ENCODE measurements at places on chromosomes 11 and 22.

DNA sequence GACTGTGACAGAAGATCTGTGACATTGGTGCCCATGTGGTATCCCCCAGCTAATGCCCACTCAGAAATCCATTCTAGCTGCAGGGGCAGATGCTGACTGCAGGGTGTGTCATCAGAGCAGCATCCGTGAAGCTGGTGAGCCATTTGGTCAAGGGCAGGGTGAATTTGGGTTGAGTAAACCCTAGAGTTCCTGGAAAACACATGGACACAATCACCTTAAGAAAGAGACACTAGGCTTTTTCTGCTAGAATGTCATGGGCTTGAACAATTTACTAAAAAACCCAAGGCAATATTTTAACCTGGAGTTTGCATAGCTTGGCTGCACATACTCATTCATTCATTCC is 100.0 kb downstream of the ADAMTS15 start:
- no peak for DNase-seq

DNA sequence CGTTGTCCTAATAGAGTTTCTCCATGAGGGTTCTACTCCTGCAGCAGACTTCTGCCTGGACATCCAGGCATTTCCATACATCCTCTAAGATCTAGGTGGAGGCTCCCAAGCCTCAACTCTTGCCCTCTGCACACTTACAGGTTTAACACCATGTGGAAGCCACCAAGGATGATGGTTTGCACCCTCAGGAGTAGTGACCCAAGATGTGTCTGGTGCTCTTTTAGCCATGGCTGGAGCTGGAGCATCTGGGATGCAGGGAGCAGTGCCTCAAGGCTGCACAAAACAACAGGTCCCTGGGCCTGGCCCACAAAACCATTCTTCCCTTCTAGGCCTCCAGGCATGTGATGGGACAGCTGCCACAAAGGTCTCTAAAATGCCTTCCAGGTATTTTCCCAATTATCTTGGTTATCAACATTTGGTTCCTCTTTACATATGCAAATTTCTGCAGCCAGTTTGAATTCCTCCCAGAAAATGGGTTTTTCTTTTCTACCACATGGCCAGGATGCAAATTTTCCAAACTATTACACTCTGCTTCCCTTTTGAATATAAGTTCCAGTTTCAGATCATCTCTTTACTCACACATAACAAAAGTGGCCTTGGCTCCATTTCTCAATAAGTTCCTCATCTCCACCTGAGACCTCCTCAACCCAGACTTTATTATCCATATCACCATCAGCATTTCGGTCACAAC is 69.5 kb upstream of the GNAZ start:
- DNase-seq = no peak

DNA sequence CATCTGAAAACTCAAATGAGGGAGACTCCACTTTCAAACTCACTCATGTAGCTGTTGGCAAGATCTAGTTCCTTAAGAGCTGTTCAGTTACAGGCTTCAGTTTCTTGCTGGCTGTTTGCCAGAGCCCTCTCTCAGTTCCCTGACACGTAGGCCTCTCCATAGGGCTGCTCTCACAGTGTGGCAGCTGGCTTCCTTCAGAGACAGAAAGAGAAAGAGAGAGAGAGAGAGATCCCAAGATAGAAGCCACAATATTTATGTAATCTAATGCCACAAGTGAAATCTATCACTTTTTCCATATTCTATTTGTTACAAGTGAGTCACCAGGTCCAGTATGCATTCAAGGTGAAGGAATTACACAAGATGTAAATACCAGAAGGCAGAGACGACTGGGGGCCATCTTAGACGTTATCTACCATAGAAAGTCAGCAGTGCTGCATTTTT is 168.8 kb downstream of the RCN1 start:
- DNase-seq = no peak

DNA sequence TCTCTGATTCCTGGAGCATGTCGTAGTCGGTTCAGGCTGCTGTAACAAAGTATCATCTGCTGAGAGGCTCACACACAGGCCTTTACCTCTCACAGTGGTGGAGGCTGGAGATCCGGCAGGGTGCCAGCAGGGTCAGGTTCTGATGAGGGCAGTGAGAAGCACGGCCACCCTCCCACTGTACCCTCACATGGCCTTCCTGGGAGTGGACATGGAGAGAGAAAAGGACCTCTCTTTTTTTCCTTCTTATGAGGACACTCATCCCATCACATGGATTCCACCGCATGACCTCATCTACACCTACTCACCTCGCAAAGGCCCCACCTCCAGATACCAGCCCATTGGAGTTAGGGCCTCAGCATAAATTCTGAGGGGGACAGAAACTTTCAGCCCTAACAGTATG is 99.5 kb downstream of the BCR start:
- no peak for DNase-seq

GRCh38 chr22:28934026-28934425 is 50.7 kb downstream of the ZNRF3 start:
- no peak for DNase-seq

DNA sequence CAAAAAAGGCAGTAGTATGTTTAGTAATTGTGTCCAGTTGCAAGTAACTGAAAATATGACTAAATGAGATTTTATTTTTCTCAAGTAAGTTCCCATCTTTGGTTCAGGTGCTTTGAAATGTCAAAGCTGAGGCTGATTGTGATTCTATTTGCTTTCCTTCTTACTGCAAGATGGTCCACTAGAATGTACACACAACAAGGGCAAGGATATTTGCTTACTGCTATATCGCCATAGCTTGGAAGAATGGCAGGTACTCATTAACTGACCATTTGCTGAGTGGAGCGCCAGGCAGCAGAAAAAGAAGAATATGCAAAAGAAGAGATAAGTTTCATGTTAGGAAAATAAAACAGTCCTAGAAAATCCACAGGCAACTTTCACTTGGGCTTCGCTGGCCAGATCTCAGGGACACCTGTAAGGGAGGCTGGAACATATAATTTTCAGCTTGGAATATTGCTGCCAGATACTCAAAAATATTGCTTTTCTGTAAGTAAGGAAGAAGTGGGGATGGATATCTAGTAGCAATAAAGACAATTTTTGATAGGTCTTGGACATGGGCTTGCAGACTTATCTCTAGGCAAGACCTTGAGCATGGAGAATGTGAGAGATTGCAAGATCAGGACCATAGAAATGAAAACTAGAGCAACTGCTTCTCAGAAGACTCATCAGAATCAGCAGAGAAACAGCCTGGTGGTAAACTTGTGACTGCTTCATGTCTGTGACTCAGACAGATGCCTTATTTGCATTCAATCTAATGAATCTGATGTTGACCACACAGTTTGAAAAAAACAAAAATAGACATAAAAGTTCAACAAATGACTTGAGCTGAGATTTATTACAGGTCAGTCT is 44.8 kb upstream of the OR9Q1 start:
- DNase-seq = no peak

DNA sequence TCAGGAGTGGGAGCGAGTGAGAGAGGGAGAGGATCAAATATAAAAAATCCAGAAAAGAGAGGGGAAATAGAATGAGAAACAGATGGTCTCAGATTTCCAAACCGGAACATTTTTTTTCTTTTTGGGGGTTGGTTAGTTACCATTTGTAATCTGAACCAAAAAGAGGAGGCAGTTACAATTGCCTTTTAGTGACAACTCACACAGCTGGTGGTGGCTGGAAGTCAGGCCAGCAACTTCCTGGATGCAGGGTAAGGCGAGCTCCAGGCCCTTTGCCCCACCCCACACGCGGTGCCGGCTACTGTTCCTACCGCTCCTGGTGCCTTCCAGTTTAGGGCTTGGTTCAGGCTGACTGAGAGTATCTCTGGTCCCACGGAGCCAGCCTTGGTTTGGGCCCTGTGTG is 21.0 kb upstream of the UBASH3B start:
- DNase-seq = no peak

GRCh38 chr11:64119700-64120099 is 46.2 kb downstream of the MACROD1 start:
- no peak for DNase-seq

- no peak for DNase-seq
Observed at GRCh38 chr22:10780281-10780680, 4747.7 kb upstream of the OR11H1 start.

GRCh38 chr11:24249921-24250320 is 246.9 kb upstream of the LUZP2 start:
- DNase-seq = no peak

DNA sequence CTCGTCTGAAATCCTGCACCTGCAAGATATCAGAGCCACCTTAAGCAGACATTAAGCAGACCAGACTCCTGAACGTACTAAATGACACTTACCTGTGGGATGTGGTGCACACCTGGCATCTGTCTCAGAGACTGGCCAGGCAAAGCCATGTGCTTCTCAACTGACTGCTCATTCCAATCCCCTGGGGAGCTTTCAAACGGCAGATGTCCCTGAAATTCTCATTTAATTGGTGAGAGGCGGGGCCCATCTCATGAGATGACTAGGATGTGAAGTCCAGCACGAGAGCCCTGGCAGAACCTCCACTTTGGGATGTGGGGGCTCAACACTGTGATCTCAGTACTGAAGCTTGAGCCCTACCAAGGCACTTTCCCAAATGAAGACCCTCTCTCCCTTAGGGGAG is 84.9 kb upstream of the HMGXB4 start:
- peak; percentile 90 for DNase-seq

- DNase-seq = no peak
Observed at GRCh38 chr11:12962306-12962705, 46.8 kb upstream of the RASSF10 start.

Measured in COR-L47 (cell line).